Activated T-helper 1 cell treated with Interleukin-2 at 50 U/mL for 16 hours (primary cell): ENCODE measurements at places on chromosomes 16 and 17.
A peak's percentile ranks its signal among the peaks of the same experiment; 100 is the strongest.

GRCh38 chr16:19666477-19666876 lies 51.5 kb downstream of the KNOP1 start:
- no peak for DNase-seq

GRCh38 chr17:64162554-64162953 lies 32.6 kb upstream of the ERN1 start:
- DNase-seq: no peak

DNA sequence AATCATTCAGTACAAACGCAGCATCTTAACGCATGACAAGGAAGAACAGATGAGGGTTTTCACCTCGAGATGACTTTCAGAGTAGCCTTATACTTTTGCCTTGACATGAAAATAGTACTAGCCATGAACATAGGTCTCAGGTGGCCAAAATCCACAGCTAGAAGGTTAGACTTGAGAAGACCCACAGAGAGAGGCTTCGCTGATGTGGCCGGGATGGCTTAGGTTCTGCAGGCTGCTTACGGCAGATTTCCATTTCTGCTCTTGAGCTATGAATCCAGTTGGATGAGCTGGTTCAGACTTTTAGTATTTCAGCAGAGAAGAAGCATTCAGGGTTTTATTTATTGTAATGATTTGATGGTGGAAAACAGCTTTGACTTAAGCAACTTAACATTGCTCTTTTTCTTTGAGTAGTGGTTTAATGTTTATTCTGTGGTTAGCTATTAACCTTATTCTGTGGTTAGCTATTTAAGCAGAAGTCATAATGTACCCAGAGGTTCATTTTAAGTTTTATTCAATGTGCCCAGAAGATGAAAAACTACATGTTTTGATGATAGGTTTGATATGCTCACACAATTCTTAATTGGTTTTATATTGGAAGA lies 7.6 kb downstream of the KRT24 start:
- no peak for DNase-seq

GRCh38 chr16:28501258-28502232 lies 5.1 kb downstream of the IL27 start:
- DNase-seq: no peak

- DNase-seq: no peak
Measured at GRCh38 chr17:6610011-6610410, 30.5 kb downstream of the KIAA0753 start.

DNA sequence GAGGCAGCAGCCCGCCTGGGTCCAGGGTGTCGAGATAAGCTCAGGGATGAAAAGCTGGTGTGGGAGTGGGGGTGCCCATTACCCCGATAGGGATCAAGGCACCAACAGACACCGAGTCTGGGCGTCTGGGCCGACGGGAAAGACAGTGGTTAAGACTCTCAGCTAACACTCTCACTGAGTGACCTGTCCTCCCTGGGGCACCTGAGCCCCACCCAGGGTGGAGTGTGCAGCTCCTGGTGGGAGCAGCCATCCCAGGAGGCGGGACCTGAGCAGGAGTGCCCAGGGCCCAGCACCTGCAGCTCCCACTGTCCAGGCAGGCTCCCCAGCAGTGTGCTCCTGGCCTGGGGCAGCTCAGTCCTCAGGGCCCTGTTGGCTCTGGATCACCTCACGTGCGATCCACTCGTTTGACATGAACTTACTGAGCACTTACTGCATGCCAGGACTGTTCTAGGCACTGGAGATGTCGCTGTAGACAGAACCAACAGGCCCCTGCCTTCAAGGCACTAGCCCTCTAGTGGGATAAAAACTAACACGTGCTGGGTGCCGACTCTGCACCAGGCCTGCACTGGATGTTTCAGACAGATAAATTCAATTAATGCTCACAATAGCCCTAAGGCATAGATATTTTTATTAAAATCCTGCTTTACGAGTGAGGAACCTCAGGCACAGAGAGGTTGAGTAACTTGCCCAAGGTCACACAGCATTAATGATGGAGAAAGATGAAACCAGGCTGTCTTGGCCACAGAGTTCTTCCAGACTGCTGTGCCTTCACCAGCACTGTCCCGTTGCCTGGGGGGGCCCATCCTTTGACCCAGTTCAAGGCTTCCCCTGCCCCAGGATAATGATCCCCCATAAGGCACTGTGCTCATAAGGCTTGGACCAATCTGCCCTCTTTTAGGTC lies 1.9 kb downstream of the EVPLL start:
- DNase-seq: no peak

DNA sequence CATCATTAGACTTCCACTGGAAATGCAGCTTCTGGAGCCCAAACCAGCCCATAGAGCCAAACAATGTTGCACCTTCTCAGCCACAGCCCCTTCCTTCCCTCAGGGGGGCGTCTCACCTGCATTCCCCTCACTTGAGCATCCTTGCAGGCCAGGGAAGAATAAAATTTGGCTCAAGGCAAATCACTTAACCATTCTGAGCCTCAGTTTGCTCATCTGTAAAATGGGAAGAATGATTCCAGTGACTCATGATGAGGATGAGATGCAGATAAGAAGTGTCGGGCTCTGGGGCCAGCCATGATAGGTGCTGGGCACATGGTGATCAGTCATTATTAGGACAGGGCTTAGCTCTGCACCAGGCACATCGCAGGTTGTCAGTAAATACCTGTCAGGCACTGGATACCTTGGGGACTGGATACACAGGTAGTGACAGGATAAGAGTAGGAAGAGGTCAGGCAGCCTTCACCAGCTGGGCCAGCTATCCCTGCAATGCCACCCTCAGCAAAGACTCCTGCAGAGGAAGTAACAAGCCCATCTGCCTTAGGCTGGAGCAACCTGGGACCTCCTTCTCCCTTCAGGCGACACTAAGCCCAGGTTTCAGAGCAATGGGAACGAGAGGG lies 208.0 kb upstream of the TNRC6C start:
- no peak for DNase-seq

GRCh38 chr16:74817851-74818250 lies 43.2 kb upstream of the FA2H start:
- no peak for DNase-seq

DNA sequence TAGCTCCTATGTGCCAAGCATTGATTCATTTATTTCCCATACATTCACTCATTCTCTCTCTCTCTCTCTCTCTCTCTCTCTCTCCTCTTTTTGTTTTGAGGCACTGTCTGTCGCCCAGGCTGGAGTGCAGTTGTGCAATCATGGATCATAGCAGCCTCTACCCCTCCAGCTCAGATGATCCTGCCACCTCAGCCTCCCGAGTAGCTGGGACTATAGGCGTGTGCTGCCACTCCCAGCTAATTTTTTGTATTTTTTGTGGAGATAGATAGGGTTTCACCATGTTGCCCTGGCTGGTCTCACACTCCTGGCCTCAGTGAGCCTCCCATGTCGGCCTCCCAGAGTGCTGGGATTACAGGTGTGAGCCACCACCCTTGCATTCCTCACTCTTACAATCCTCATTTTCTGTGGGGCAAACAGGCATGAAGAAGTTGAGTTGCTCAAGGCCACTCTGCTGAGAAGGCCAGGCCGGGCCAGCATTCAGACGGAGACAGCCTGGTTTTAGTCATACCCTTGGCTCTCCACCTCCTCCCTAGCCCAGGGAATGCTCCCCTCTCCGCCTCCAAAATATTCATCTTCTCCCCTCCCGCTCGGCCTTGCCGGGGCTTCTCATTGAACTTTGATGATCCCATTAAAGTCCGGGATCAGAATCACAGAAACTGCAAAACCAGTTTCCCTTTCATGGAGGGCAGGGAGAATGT lies 765 bp upstream of the PRM2 start:
- no peak for DNase-seq

- DNase-seq: no peak
Measured at GRCh38 chr17:17877529-17878358, 41.0 kb upstream of the SREBF1 start.

GRCh38 chr17:57448759-57449283 lies 192.5 kb downstream of the MSI2 start:
- DNase-seq: no peak

DNA sequence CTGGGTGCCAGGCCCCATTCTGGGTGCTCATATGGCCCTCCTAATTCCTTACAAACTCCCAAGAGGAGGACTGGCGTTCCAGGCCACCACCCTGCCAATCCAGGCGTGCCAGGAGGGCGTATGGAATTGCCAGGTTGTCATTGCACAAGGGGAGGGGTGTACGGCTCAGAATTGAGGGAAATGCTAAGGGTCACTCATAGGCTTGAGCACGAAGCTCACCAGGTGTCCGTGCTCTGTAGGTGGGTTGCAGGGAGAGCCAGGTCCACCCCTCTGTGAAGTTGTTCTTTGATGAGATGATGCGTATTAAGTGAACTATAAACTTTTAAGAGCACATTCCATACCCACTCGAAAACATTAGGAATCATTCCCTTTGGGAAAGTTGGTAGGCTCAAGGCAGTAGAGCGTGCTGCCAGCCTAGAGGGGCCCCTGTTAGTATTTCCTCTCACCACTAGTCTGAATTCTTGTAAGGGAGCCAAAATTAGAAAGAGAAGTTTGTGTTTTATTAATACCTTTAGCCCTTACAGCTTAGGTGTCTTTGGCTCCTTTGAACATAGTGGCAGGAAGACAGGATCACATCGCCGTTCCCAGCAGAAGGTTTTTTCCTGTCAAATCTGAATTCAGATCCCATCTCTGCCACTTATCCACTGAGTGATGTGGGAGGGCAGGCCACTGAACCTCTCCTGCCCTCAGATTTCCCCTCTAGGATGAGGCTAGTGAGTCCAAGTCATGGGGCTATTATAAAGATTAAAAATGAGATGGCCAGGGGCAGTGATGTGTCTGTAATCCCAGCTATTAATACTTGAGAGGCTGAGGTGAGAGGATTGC lies 38.7 kb upstream of the NFAT5 start:
- no peak for DNase-seq

- peak; percentile 40 for DNase-seq
Measured at GRCh38 chr17:6913608-6914443, 82.0 kb upstream of the ALOX12 start.

GRCh38 chr17:70343114-70343513 lies 173.8 kb downstream of the KCNJ2 start:
- no peak for DNase-seq

- no peak for DNase-seq
Measured at GRCh38 chr16:19008245-19009169, 24.8 kb downstream of the TMC7 start.

DNA sequence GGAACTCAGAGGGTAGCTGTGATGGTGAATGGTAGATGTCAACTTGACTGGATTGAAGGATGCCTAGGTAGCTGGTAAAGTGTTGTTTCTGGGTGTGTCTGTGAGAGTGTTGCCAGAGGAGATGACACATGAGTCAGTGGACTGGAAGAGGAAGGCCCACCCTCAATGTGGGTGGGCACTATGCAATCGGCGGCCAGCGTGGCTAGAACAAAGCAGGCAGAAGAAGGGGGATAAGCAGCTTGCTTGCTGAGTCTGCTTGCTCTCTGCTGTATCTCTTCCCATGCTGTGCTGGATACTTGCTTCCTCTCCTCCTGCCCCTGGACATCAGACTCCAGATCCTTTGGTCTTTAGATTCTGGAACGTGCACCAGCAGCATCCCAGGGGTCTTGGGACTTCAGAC lies 128.1 kb downstream of the AIPL1 start:
- no peak for DNase-seq

GRCh38 chr16:88815901-88816589 lies 4.3 kb upstream of the APRT start:
- no peak for DNase-seq

- DNase-seq: no peak
Measured at GRCh38 chr17:67414130-67414529, 37.0 kb downstream of the PITPNC1 start.

DNA sequence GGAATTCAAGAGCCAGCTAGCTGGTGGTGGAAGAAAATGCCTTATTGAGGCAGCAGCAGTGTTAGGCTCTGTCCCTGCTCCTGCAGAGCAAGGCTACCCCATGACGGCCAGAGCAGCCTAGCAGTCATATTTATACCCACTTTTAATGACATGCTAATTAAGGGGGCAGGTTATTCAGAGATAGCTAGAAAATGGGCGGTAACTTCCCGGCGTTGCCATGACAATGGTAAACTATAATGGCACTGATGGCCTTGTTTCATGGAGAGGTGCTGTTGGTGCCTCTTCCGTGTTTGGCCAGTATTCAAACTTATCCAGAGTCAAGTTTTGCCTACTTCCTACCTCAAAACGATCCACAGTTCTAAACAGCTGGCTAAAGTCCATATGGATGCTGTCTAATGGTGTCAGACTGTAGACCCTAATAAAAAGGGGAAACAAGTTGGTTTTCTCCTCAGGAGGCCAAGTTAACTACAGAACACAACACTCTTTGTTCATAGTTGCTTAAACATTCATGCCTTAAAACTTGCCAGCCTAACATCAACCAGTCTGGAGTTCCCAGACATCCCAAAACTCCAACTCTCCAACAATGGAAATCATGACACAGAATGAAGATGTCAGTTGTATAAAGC lies 3.7 kb upstream of the SCNN1B start:
- DNase-seq: no peak

- no peak for DNase-seq
Measured at GRCh38 chr16:21120976-21121520, 29.6 kb downstream of the DNAH3 start.

DNA sequence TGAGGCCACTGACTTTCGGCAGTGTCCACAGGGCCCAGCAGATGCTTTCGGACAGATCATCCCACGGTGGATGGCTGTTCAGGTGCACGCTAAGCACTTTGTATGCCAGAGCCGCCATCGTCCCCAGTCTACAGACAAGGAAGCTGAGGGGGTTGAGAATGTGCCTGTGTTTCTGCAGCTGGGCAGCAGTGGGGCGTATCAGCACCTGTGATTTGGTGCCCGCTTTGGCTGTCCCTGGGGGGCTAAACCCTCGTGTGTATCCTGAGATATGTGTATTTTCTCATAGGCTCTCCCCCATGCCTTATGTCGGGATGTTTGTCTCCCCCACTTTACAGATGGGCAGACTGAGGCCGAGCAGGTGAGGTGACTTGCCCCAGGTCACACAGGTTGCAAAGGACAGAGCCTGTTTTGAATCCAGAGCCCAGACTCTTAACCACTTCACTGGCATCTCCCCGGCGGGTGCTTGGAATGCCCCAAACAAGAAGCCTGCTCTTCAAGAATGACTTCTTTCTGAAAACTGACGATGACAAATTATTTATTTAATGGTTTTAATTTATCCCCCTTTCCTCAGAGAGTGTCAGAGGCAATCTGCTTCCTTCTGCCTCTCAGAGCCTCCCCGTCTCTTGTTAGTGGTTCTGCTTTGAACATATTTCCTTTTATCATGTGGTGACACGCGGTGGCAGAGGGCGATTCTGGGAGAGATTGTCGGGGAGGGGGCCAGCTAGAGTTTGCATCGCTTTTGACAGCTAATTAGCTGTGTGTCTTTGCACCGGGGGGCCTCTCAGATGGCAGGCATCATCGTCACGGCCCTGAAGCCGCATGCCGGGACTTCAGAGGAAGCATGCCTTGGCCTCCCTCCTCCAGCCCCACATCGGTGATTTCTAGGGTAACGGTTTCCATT lies 149.6 kb upstream of the CIBAR2 start:
- DNase-seq: no peak

- no peak for DNase-seq
Measured at GRCh38 chr16:20673882-20674683, 23.4 kb downstream of the ACSM1 start.

DNA sequence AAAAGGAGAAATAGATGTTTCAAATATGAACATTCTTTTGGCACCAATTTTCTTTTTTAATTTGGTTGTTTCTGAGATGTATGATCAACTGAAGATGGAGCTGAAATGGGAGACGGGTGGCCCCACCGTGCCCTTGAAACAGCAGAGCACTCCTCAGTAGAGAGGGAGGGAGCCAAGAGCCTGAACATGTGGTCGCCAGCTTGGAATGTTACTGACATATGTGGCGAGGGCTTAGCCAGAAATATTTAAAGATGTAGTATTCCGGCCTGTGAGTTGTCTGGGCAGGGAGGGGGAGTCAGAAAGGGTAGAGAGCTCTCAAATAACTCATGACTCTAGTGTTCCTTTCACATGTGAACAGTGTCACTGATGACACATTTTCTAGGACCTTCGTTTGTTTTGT lies 13.3 kb upstream of the MRC2 start:
- DNase-seq: no peak

- DNase-seq: no peak
Measured at GRCh38 chr16:66427871-66428681, 981 bp downstream of the BEAN1 start.
